Memory B cell (primary cell): ENCODE measurements at places on chromosomes 1 and 21.

- peak overlapping the region; percentile 51 for H3K4me3 ChIP-seq
- peak overlapping the region; percentile 90 for H3K27ac ChIP-seq
- DNase-seq, result no peak
- no peaks in the 10 kb centered on the region for H3K27me3 ChIP-seq
- no peaks in the 10 kb centered on the region for H3K36me3 ChIP-seq
Observed at GRCh38 chr1:210332719-210333398, 4.2 kb downstream of the HHAT start.

- H3K36me3 ChIP-seq, result peaks cover 17% of the 10 kb centered on the region
- DNase-seq, result no peak
- H3K27ac ChIP-seq, result peak overlapping the region; percentile 70
- no peak overlapping the region for H3K4me3 ChIP-seq
Observed at GRCh38 chr1:8506995-8507615, 189.2 kb downstream of the SLC45A1 start.

DNA sequence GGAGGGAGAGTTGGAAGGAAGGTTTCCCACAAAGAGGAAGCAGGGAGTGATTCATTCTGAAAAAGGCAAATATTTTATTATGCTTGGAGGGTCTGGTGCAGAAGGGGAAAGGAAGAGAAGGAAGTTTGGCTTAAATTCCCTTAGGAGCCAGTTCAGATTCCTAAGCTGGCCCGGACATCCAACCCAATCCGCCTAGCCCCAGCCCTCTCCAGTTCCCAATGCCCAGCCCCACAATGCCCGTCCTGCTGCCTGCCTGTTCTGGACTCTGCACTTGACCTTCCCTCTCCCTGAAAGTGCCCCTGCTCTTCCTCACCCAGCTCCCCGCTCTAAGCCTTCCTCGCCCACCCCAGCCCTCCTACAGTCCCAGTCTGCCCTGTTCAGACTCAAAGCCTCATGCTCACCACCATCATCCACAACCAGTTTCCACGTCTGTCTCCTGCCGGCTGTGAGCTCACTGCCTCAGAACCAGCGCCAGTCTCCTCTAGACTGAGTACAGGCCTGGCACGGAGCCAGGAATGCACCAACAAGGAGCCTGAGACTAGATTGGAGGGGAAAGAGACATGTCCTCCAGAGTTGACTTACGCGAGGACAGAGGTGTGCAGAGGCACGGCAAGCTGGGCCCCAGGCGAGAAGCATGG lies 18.9 kb downstream of the CAPN2 start:
- H3K4me1 ChIP-seq, result peaks cover 27% of the 10 kb centered on the region
- DNase-seq, result no peak
- H3K4me3 ChIP-seq, result no peak overlapping the region
- H3K27me3 ChIP-seq, result no peaks in the 10 kb centered on the region
- H3K36me3 ChIP-seq, result peaks cover 25% of the 10 kb centered on the region

- H3K27me3 ChIP-seq, result peaks cover 15% of the 10 kb centered on the region
- no peaks in the 10 kb centered on the region for H3K36me3 ChIP-seq
- DNase-seq, result no peak
- H3K4me3 ChIP-seq, result no peak overlapping the region
Observed at GRCh38 chr1:8941906-8942305, 3.8 kb upstream of the CA6 start.

GRCh38 chr1:212567638-212568037 lies 40.9 kb upstream of the ATF3 start:
- no peak overlapping the region for H3K27ac ChIP-seq
- no peaks in the 10 kb centered on the region for H3K27me3 ChIP-seq
- no peaks in the 10 kb centered on the region for H3K36me3 ChIP-seq

DNA sequence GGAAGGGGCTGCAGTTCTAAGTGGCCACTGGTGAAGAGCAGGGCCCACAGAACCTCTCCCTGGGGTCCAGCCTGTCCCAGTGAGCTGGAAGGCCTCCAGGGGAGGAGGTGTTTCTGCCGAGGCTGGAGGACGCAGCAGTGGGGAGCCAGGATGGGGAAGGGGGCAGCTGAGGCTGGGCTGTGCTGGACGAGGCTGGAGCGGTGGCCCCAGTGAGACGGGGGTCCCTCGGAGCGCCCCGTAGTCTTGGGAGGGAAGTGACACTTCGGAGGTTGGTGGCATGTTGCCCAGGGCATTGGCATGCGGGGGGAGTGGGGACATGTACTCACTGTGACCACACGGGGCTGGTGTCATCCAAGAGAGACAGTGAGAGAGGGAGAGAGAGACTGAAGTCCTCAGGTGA lies 33.5 kb downstream of the AJAP1 start:
- H3K27me3 ChIP-seq, result peaks cover 4% of the 10 kb centered on the region
- no peak for DNase-seq
- H3K36me3 ChIP-seq, result no peaks in the 10 kb centered on the region
- H3K27ac ChIP-seq, result no peak overlapping the region

DNA sequence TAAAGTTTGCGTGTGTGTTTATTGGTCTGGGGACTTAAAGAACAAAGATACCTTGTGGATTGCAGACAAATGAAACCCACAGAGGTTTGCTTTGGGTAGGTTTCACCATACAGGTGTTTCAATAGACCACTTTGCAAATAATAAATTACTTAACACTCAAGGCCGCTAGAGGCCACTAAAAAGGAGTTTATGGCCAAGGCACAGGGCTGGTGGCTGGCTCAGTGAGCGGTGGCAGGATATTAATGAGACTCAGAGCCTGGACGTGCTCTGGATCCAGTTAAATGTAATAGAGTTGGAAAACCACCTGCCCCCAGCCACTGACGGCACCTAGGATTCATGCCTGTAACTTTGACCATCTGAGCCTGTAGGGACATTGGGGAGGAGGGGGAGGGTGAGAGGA lies 44.5 kb downstream of the LRRC38 start:
- DNase-seq, result no peak
- H3K36me3 ChIP-seq, result no peaks in the 10 kb centered on the region
- H3K27ac ChIP-seq, result no peak overlapping the region
- peaks cover 9% of the 10 kb centered on the region for H3K27me3 ChIP-seq

DNA sequence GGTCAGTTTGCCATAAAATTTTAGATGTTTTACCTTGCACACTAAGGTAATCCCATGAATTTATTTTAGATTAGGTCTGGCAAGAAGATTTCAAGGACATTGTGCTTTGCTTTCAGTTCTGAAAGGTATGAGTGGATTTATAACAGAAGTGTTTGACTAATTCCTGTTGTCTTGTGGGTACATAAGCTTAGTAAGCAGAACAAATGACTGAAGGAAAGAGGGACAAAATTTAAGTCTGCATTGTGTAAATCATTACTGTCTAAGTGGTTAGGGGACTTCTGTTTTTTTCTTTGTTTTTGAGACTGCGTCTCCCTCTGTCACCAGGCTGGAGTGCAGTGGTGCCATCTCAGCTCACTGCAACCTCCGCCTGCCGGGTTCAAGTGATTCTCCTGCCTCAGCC lies 60.1 kb downstream of the PKN2 start:
- DNase-seq, result no peak
- H3K36me3 ChIP-seq, result peaks cover 21% of the 10 kb centered on the region
- H3K27me3 ChIP-seq, result no peaks in the 10 kb centered on the region
- no peak overlapping the region for H3K4me3 ChIP-seq
- H3K4me1 ChIP-seq, result peaks cover 11% of the 10 kb centered on the region

DNA sequence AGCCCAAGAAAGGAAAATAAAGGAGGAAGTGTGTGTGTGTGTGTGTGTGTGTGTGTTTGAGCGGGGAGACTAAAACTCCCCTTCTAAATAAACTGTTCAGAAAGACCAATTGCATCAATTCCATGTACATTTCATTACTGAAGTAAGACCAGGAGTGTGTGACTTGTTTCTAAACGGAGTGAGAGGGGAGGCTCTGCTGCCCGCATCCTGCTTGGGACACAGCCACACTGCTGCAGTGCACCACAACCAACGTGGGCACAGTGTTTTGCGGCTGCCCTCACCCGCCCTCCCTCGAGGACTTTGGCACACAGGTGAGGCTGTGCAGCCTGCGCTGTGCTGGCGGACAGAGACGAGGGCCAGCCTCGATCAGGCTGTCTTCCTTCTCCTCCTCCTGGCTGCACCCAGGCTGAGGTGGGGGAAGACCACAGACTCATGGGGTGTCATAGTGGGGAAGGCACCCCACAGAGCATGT lies 31.0 kb upstream of the H6PD start:
- H3K27me3 ChIP-seq, result peaks cover 36% of the 10 kb centered on the region
- DNase-seq, result no peak
- H3K27ac ChIP-seq, result no peak overlapping the region
- no peaks in the 10 kb centered on the region for H3K36me3 ChIP-seq
- H3K4me3 ChIP-seq, result no peak overlapping the region

- H3K4me1 ChIP-seq, result peaks cover 23% of the 10 kb centered on the region
- DNase-seq, result no peak
- H3K27me3 ChIP-seq, result no peaks in the 10 kb centered on the region
- H3K4me3 ChIP-seq, result peak overlapping the region; percentile 24
Observed at GRCh38 chr1:2202843-2203601, 8.4 kb upstream of the FAAP20 start.

GRCh38 chr1:223330466-223330865 lies 33.5 kb downstream of the SUSD4 start:
- no peak overlapping the region for H3K4me3 ChIP-seq
- H3K27ac ChIP-seq, result no peak overlapping the region
- H3K36me3 ChIP-seq, result no peaks in the 10 kb centered on the region
- H3K27me3 ChIP-seq, result peaks cover 7% of the 10 kb centered on the region

DNA sequence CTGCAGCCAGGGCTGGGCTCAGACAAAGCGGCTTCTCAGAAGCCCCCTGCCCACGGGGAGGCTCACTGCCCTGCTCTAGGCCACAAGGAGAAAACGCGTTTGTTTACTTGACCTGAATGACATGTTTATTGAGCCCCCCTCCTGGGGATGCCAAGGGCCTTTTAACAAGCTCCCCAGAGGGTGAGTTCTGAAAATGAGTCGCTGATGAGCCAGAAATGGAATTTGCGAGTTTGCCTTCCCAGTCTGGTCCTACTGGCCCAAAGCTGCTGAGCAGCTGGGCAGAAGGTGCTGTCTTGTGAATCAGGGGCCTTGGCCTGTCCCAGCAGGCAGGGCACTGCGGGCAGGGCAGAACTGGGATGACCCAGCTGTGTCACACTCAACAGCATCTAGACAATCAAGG lies 120.6 kb downstream of the SYF2 start:
- H3K27ac ChIP-seq, result no peak overlapping the region
- H3K4me1 ChIP-seq, result no peaks in the 10 kb centered on the region
- peaks cover 3% of the 10 kb centered on the region for H3K36me3 ChIP-seq

DNA sequence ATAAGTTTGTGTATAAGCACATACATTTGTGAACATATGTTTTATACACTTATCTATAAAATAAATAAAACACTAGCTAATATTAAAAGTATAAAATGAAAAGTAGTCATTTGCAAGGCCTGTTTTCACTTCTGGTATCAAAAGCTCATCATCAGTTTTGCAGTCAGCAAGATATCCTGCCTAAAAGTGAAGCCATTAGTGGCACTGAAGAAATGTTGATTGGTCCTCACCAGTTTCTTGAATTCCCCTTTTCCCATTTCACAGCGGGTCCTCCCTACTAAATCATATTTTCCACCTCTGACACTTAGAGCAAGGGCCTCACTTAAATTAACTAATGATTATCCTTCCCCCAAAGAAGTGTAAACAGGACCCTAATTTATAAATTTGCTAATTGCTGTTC lies 6.7 kb downstream of the TBX15 start:
- DNase-seq, result no peak
- H3K27ac ChIP-seq, result no peak overlapping the region
- peaks cover 5% of the 10 kb centered on the region for H3K36me3 ChIP-seq

DNA sequence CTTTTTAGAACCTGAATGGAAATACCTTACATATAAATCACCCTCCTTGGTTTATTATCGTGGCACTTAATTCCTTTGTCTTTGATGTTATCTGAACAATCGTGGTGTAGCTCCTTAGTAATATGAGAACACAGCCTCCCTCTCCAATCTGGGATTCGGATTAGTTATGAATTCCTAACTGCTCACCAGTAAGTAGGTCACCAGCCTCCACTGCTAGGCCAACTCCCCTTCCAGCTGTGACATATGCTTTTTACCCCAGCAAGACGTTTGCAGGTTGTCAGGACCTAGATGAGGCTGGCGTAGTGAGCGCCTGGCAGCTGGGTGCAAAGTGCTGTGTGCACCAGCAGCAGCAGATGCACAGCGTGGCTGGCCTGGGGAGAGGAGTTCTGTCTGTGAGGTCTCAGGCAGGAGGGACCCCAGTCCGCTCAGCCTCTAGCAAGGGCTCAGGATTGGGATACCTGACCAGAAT lies 38.2 kb downstream of the NTPCR start:
- H3K36me3 ChIP-seq, result peaks cover 25% of the 10 kb centered on the region
- H3K27ac ChIP-seq, result no peak overlapping the region
- no peak overlapping the region for H3K4me3 ChIP-seq
- H3K27me3 ChIP-seq, result no peaks in the 10 kb centered on the region
- DNase-seq, result no peak

- no peak overlapping the region for H3K27ac ChIP-seq
- peaks cover 21% of the 10 kb centered on the region for H3K4me1 ChIP-seq
- no peaks in the 10 kb centered on the region for H3K27me3 ChIP-seq
- peaks cover 55% of the 10 kb centered on the region for H3K36me3 ChIP-seq
- DNase-seq, result no peak
Observed at GRCh38 chr1:243818978-243819377, 31.1 kb downstream of the AKT3 start.

DNA sequence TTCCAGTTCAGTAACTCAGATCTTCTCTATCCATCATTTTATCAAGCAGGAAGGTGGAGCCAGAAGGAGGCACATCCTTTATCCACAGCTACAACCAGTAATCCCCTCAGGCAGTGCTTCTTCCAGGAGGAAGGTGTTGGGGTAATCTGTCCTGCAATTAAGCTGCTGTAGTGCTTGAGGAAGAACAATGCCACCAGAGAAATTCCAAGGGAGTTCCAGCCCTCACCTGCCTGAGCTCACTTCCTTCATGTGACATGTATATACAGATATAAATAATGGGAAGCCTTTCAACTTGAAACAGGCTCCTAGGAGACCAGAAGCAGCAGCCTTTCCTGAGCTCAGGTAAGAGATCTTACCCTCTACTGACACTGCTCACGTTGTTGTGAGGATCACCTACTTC lies 2.2 kb upstream of the IL20 start:
- no peak overlapping the region for H3K27ac ChIP-seq
- H3K36me3 ChIP-seq, result peaks cover 2% of the 10 kb centered on the region
- H3K27me3 ChIP-seq, result peaks cover 10% of the 10 kb centered on the region
- no peak overlapping the region for H3K4me3 ChIP-seq
- peaks cover 10% of the 10 kb centered on the region for H3K4me1 ChIP-seq
- DNase-seq, result no peak

- H3K27me3 ChIP-seq, result no peaks in the 10 kb centered on the region
- H3K4me1 ChIP-seq, result no peaks in the 10 kb centered on the region
- H3K4me3 ChIP-seq, result no peak overlapping the region
Observed at GRCh38 chr1:96887501-96887900, 165.9 kb downstream of the PTBP2 start.

DNA sequence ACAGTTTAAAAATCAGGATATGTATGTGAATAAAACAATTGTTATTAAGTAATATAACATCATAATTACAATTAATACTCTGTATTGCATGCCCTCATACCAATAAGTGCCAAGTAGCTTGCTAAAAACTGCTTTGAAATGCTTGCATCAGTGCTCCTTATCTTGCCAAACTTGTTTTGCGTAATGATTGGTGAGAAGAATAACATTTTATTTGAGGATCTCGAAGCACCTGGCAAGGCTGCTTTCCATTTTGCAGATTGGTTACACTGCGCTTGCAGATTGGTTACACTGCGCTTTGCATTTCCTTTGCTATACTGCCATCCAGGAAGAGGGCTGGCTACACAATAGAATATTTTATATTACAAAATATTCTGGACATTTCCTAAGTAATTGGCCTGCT lies 1.7 kb upstream of the PBX1 start:
- peaks cover 2% of the 10 kb centered on the region for H3K4me1 ChIP-seq
- H3K36me3 ChIP-seq, result peaks cover 2% of the 10 kb centered on the region
- no peak for DNase-seq
- H3K27me3 ChIP-seq, result peaks cover 11% of the 10 kb centered on the region

- H3K36me3 ChIP-seq, result no peaks in the 10 kb centered on the region
- H3K4me1 ChIP-seq, result no peaks in the 10 kb centered on the region
- no peak for DNase-seq
- H3K4me3 ChIP-seq, result no peak overlapping the region
- H3K27me3 ChIP-seq, result peaks cover 16% of the 10 kb centered on the region
Observed at GRCh38 chr1:12771186-12771585, 2.4 kb upstream of the PRAMEF12 start.
